Right atrium auricular region (tissue), 2 donors: ENCODE measurements at places on chromosomes 16 and 17.

DNA sequence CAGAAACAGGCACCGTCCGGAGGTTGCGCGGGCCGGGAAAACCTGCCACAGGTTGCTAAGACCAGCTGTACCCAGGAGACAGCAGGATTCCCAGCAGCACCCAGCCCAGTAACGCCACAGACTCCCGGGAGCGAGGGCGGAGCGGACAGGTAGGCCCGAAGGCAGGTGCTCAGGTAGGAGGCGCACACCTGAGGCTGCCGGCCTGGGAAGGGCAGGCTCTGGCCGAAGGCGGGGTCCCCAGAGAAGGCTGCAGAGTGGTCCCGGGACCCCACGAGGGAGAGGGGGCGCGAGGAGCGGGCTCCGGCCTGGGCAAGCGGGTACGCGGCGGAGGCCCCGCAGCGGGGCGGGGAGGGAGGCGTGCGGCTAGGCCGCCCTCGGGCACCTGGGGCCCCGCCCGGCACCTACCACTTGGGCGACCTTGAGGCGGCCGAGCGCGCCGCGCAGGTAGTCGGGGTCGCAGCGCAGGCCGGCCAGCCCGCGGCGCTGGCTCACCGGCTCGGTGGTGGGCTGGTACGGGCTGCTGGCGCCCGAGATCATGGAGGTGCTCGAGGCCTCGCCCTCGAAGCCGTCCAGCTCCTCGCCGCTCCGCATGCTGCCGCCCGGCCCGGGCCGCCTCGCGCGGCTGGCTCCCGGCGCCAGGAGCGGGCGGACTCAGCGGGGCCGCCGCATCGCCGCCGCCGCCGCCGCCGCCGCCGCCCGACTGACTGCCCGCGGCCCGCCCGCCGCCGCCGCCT, 441 bp downstream of the CMTM4 start:
- no peak for DNase-seq

DNA sequence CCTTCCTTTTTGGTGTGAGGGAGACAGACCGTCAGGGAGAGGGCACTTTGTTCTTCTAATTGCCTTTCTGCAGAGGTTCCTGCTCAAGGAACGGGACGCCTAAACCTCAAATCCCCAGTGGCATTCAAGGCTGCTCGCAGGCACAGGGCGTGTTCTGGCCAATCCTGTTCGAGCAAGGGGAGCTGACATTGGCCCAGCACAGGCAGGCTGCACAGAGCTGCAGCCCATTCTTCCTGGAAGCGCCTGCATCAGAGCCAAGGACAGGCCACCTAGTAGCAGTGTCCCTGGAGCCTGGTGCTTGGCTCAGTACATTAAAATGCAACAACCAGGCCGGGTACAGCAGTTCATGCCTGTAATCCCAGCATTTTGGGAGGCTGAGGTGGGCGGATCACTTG, 72.2 kb upstream of the CREBBP start:
- peak; percentile 90 for DNase-seq

DNA sequence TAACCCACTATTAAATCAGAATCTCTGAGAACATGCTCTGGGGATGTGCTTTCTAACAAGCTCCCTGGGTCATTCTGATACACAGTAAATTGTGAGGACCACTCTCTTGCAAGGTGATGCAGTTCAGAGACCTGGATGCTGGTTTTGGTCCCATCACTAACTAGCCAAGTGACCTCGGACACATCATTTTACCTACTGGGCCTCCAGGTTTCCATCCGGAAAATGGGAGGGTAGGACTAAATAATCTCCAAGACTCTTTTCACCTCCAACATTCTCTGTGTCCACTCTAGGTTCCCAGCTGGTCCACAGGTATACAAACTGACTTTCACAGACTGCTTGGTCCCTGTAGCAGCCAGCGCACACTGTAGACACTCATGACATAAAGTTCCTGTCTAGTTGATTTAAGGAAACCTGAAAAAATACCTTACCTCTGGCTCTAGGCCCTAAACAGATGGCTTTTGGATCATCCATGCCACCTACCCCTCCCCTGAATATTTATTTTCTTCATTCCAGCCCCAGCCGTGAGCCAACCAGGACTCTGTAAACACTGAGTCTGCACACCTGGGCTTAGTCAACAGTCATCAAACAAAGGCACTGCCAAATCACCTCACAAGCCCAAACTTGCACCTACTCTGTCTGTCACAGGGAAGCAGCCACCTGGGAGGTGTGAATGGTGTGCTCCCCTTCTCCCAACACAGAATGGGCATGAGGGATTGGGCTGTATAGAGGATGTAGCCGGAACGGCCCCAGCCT, 51.3 kb upstream of the MRPS23 start:
- no peak for DNase-seq

DNA sequence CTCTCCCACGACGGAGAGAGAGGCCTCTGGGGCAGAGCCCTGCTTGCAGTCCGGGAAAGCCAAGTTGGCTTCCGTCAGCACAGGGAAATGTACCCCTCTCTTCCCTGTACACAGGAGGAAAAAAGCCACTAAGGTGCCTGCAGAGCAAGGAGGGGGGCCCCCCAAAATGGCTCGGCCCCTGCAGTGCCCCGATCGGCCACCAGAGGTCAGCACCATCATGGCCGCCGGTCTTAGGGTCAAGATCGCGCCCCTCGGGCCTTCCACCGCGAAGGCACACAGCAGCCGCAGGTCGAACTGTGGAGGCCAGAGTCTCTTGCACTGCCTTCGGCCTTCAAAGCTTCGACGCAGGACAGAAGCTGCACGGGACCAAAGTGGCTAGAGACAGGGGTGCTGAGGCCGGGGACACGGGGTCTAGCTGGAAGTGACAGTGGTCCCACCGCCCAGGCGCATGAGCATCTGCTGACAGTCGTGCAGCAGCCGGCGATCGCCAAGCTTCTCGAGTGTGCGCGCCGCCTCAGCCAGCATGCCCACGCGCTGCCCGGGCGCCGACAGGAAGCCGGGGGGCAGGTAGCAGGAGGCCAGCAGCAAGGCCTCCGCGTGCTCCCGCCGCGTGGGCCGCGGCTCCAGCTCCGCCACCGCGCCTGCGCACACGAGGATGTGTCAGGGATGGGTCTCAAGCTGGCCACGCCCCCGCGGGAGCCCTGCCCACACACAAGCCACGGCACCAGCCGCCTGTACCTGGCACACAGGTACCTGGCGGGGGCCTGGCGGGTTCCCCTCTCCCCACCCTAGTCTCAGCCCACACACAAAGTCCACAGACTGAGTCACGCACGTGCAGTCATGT, 24.4 kb downstream of the SREBF1 start:
- DNase-seq: peak; percentile 83

- no peak for DNase-seq
Measured at GRCh38 chr17:71628306-71628705, 492.5 kb upstream of the SOX9 start.

GRCh38 chr17:19720631-19721426, 4.4 kb upstream of the SLC47A2 start:
- no peak for DNase-seq

GRCh38 chr17:954431-955164, 25.0 kb downstream of the NXN start:
- no peak for DNase-seq

DNA sequence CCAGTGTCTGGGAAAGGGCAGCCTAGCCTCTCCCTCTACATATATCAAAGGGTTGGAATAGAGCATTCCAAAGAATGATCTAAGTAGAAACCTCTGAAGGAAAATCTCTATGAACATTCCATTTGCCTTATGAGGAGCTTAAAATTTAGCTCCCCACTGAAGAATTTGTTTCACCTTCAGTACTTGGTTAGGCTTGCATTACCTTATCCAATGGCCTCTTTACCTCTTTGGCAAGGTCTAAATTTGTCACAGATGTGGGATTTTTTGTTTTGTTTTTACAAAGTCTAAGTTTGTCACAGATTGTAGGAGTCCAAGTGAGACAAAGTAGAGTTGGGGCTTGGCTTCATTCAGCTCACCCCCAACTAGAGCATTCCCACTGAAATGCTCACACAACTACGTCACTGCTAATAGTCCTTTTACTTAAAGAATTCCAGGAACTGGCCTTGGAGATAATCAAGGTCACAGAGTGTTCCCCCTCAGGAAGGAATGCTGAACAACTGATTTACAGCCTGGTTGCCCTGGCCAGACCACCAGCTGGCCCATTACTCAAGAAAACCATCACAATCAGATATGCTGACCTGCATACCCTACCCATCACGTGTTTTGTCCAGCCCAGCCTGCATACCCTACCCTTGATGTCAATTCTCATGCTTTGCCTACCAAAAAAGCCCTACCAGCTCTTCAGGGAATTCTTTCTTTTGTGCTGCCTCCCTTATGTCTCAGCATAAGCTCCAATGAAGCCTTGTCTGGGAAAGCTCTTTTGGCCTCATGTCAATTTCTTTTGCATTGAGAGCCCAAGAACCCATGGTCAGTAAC, 26.5 kb upstream of the PPM1D start:
- DNase-seq: no peak

DNA sequence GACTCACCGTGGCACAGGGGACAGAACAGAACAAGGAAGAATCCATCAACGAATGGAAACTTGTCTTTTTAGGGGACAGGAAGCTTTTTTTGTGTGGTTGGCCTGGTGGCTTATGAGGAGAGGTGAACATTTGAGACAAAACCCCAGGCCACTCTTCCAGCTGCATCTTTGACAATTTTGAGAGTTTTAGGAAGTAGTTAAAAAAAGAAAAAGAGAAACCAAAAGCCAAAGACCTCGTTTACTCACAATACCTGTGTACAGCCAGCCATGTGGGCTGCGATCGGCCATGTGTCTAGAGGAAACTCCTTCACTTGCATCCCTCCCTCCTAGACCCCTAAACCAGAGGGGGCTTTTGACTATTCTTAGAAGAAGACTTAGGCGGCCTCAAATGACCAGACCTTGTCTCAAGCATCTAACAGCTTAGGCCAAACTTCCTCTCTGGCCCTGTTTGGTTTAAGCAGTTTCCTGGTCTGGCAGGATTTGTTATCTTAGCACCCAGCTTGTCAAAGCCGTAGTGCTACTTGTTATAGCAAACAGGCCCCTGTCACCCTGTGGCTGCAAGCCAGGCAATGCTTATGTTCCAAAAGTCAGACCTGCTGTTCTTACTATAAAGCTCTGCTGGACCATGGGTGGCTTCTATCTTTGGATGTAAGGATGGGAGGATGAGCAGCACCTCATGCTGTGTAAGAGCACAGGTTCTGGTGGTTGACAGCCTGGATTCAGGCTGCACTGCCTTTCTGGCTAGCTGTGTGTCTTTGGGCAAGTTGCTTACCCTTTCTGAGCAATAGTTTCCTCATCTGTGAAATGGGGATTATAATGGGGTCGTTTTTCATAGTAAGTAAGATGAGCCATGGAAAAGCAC, 17.7 kb downstream of the KSR1 start:
- no peak for DNase-seq

DNA sequence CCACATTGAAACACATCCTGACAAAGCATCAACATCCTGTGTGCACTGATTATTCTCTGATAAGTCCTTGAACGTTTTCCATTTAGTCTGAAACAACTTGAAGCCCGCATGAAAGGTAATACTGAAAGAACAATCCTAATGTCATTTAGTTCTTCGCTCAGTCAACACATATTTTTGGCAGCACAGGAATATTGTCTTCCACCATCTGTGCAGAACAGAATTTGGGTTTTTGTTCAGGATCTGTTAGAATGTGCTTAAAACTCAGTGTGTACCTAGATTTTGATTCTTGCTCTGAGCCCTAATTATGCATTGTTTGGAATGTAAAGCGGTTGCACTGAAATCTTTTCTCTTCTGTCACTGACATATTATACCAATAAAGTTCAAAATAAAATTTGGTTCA, 1036.6 kb downstream of the CDH11 start:
- no peak for DNase-seq

GRCh38 chr17:49528966-49529365, 33.9 kb downstream of the NGFR start:
- no peak for DNase-seq

GRCh38 chr16:85512808-85513115, 100.4 kb upstream of the GSE1 start:
- DNase-seq: no peak

DNA sequence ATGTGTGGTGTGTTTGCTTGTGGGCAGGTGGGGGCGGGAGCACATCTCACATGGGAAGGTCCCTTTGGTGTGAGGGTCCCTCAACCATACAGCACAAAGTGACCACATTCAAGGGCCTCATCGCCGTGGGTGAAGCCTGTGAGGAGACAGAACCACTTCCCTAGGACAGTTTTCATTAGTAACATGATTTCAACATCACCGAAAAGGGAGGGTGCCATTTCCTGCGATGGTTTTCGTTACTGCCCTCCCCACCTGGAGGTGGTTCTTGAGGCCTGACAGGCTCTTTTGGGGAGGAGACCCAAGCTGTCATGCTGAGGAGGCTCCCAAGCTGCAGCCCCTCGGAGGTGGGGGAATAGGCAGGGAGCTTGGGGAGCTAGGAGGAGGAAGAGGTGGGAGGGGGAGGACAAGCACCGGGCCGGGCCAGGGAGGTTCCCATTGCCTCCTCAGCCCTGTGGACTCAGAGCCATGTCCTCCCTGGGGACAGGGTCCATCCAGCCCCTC, 9.5 kb downstream of the CD300LB start:
- DNase-seq: peak; percentile 57

DNA sequence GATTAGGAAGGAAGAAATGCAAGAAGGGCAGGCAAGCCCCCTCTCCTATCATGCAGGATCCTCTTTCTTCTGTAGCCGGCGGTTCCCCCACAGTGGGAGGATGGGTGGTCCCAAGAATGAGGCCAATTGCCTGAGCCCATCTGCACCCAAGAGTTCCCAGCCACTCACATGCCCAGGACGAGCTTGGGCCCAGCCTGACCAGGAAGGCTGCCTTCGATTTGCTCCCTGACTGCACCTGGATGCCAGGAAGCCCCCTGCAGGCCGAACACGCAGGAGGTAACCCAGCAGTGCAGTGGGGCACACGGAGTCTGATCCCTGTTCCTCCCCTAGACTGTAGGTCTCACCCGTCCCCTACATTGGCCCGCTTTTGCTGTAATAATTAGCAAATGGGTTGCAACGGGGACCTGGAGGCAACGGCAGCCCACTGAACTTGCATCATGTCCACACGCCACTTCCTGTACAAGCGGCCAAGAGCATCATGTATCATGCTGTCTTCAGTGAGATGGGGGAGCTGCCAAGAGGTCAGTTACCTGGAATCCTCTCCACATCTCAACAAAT, 67.5 kb downstream of the AMFR start:
- DNase-seq: peak; percentile 57
